Stimulated activated CD4-positive, alpha-beta T cell treated with anti-CD3 and anti-CD28 coated beads, Interleukin-2, amount 100 ng/mL, for 48 hours (primary cell): ENCODE measurements at places on chromosomes 7 and 10.

DNA sequence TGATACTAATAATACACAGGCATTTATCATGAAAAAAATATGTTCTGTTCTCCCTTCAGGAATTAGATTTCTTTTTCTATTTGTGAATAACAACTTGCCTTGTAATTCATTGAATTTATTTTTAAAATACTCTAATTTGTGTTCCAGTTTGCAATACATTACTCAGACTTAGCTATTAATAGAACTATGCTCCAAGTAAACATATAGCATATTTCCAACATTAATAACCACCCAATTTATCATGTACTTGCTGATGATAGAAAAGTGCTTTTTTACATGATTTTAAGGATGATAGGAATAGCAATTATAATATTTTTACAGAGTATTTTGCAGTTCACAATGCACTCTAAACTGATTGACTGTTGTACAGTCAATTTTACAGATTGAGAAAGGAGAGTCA is 338.8 kb upstream of the SEMA3D start:
- no peak for DNase-seq

DNA sequence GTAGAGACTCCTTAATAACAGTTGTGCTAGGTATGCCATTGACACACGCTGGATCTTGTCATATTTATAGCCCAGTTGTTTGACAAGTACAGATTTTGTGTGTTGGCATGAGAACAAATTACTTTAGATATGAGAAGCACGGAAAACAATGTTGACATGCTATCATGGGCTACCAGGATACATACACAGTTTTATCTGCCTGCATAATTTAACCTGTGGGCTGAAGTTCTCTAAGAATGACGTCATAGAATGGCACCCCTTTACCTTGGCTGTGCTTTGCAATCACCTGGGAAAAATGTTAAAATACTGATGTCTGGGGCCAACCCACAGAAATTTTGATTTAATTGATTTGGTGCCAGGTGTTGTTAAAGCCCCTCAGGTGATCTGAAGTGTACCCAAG is 2.8 kb downstream of the PLA2G12B start:
- DNase-seq, result no peak

- DNase-seq, result no peak
Observed at GRCh38 chr7:143514487-143514886, 36.8 kb downstream of the TAS2R41 start.

- peak; percentile 19 for DNase-seq
Observed at GRCh38 chr7:19051767-19052375, 65.6 kb downstream of the TWIST1 start.

DNA sequence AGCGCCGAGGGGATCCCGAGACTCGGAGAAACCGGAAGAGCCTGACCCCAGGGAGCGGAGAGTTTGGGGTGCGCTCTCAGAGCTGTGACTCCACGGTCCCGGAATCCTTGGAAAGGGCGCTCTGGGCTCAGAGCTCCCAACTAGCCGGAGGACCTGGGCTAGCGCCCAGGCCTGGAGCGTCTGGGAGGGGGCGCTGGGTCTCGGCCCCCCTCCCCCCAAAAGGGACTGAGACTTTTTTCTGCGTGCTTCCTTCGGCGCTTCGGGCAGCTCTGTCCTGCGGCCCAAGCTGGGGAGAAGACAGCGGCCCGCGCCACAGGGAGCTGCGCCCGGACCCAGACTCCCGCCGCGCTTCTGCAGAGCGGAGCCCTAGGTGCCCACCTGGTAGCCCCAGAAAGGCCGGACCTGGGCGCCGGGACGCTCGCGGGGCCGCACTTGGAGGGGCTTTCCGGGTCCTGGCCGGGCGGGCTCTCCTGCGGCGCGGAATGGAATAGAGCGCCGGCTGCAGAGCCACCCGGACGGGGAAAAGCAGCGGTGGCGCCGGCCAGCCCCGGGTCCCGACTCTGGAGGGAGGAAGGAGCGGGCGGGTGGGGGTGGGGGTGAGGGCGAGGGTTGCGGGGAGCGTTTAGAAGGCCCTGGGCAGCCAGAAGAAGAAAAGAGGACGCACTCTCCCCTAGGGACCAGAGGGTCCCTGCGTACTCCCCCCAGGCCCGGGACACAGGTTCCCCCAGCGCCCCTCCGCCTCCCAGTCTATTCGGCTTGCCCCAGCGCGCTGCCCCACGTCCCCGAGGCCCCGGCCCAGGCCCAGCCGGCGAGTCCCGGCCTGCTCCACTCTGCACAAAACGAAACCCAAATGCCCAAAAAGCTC is 4.7 kb downstream of the ZNF503 start:
- DNase-seq, result no peak

DNA sequence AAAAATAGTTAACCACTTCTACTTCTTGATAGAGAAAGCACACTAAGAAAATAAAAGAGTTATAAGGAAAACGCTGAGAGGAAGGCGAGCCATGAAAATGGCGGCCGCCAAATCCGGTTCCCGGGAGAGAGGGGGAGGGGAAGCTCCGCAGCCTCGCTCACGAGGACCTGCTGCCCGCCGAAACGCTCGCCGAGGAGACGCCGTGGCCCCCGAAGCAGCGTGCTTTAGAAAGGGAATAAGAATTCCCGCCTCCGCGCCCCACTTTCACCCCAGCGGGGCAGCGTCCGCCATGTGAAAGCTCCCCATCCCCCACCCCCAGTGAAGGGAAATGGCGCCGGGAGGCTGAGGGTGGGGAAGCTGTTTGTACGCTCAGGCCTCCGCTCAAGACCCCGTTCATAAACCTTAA is 505 bp downstream of the HNRNPA2B1 start:
- DNase-seq, result peak; percentile 70

- no peak for DNase-seq
Observed at GRCh38 chr7:80781561-80781979, 137.3 kb downstream of the SEMA3C start.

DNA sequence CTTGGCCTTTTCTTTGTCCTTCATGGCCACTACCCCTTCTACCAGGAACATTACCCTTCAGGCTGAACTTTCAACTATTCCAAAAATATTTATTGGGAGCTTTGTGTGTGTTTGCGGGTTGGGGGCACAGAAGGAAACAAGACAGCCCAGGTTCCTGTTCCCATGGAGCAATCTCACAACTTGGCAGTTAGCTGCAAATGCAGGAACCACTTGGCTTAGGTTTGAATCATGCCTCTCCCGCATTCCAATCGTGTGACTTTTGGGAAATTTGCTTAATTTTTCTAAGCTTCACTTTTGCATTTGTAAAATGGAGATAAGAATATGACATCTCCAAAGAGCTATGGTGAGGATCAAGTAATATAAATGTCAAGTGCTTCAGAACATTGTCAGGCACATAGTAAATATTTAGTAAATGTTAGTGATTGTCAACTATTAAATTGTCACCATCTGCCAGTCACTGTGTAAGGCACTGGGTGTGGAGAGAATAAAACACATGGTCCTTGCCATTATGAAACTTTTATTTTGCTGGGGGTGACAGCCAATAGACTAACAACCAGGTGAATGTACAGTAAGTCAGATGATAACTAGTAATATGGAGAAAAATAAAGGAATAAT is 277.1 kb downstream of the SNX13 start:
- DNase-seq, result no peak

DNA sequence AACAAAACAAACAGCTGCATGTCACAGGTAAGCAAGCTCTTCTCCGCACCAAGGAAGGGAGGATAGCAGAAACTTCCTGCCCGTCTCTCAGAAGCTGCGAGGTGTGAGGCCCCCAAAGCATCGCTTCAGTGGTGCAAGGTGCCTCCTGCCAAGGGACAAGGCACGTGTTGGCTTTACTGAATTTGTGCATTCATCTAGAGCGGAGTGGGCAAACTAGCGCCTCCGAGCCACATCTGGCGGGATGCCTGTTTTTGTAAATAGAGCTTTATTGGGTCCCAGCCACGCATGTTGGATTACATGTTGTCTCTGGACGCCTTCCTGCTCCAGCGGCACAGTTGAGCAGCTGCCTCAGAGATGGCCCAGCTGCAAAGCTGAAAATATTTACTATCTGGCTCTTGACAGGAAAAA is 27.7 kb downstream of the PHYH start:
- DNase-seq, result no peak

- no peak for DNase-seq
Observed at GRCh38 chr10:28496481-28496961, 36.4 kb upstream of the WAC start.

- DNase-seq, result no peak
Observed at GRCh38 chr7:27182861-27183681, 2.0 kb downstream of the HOXA11 start.

DNA sequence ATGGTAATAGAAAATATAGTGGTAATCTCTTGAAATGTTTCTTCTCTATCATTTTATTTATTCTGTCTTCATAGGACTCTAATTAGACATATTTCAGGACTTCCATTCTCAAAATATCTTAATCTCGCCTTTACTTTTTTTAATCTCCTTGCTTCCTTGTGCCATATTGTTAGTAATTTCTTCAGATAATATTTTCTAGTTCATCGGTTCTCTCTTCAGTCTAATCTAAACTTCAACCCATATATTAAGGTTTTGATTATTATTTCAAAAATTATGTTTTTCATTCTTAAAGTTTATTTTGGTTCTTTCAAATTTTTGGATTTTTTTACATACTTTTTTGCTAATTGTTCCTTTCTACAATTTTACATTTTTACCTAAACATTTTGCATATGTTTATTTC is 237.9 kb upstream of the DGKB start:
- DNase-seq, result no peak

GRCh38 chr7:127253281-127254162 is 781 bp upstream of the GRM8 start:
- DNase-seq, result peak; percentile 53

DNA sequence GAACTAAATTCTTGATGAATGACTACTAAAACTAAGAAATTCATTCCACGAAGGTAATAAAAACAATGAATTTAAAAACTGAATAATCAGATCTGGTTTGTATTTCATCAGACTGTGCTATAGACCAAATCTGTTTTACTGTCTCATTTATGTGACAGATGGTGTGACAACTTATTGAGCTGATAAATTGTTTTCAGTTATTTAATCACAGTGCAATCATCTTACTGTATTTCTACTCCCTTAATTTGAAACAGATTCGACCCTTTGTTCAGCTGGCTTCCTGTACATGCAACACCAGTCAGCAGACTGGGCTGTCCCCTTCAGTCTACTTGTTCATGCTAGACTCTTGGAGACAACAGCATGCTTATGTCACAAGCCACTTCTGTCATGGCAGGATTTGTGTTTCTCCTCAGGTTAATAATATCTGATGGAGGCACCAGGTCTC is 150.9 kb downstream of the MBL2 start:
- no peak for DNase-seq

DNA sequence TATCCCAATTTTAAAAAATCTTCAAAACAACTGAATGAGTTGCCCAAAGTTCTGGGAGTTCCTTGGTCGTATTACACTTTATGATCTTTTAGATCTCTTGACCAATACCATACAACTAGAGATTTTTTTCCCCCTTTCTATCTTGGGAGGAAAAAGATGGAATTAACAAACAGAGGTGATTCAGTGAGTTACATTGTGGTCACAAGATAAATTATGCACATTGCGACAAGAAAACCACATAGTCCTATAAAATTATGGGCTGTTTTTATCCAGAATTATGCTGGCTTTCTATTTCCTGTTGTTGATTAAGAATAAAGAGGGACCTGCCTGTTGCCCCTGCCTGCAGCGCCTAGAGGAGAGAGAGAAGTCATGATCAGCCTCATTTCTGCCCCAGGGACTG is 8.2 kb upstream of the SGPL1 start:
- no peak for DNase-seq

- no peak for DNase-seq
Observed at GRCh38 chr10:10146604-10147003, 871.1 kb upstream of the CELF2 start.

GRCh38 chr10:48517911-48518811 is 86.7 kb downstream of the ARHGAP22 start:
- DNase-seq, result no peak

- DNase-seq, result no peak
Observed at GRCh38 chr10:75655791-75656451, 224.5 kb downstream of the LRMDA start.

DNA sequence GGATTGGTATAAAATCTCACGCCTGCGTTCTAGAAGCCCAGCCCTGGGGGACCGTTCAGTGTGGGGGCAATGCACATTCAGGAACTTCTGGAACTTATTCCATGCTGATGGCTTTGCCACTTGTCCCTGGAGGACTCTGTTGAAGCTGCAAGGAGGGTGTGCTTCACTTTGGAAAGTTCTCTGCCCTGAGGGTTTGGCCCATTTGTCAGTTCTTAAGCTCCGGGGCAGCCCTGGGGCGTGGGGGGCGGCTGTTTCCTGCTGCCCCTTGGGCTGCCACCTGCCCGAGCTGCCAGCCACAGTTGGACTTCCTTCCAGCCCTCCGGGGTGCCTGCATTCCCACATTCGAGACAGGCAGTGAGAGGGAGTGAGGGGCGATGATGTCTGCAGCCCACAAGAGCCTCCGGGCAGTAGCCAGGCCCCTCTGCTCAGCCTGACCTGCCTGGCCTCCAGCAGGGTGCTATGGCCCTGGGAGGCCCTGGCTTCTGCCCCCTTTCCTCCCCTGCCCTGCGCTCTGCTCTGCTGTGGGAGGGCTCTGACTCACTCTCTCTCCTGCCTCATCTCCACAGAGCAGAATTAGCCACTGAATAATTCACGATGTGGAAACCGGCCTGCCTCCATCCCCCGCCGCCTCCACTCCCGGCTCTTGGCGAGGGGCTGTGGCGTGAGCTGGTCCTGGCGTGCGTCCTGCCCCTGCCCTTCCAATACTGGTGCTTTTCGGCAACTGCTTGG is 1.9 kb downstream of the TTYH3 start:
- DNase-seq, result peak; percentile 23

GRCh38 chr10:32771217-32771616 is 186.8 kb downstream of the ITGB1 start:
- DNase-seq, result no peak

DNA sequence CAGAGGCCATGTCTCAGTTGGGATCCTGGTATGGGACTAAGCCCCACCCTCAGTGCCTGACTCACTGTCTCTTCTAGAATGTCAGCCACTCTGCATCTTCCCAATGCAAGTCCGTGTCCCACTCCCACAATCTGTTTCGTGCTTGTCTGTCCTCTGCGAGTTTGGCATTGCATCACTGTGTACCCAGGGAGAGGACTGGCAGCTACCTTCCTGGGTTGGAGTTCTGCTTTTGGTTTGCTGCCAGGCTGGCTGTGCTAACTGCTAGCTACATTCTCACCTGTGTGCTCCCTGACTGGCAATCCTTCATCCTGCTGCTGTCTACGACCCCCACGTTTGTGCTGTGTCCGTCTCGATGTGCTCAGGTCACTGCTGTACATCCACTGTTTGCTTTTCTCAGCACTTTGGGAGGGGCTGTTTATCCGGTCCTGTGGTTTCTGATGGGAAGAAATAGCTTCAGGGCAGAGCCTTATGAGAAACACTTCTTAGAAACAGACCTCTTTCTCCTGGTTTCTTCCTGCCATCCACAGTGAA is 56.0 kb upstream of the GLI3 start:
- no peak for DNase-seq

- DNase-seq, result no peak
Observed at GRCh38 chr10:97003151-97003803, 171.2 kb downstream of the LCOR start.

DNA sequence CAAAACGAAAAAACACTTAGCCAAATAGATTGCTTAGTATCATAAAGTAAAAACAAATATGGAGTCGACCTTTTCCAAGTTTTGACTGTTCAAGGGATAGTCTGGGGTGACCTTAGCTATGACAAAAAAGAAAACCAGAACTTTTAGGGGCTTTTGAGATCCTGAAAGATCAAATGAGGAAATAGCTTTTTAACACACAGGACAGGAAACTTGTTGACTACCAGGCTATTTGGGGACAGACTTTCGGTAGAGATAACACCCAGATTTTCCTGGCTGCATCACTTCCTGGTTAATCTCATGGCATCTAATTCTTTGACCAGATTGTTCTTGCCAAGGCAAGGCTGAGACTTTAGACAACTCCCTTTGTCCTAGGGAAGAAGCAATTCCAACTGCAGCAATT is 34.5 kb upstream of the EGR2 start:
- DNase-seq, result no peak

GRCh38 chr7:33062782-33063443 is 337 bp upstream of the NT5C3A start:
- peak; percentile 82 for DNase-seq
